ENCODE measurements at places on chromosomes 7 and 10. TPM values are rescaled to one million over a fixed set of nuclear protein-coding genes. Genes with fewer than 3 reads are reported as not detected.
A peak's percentile ranks its signal among the peaks of the same experiment; 100 is the strongest.

DNA sequence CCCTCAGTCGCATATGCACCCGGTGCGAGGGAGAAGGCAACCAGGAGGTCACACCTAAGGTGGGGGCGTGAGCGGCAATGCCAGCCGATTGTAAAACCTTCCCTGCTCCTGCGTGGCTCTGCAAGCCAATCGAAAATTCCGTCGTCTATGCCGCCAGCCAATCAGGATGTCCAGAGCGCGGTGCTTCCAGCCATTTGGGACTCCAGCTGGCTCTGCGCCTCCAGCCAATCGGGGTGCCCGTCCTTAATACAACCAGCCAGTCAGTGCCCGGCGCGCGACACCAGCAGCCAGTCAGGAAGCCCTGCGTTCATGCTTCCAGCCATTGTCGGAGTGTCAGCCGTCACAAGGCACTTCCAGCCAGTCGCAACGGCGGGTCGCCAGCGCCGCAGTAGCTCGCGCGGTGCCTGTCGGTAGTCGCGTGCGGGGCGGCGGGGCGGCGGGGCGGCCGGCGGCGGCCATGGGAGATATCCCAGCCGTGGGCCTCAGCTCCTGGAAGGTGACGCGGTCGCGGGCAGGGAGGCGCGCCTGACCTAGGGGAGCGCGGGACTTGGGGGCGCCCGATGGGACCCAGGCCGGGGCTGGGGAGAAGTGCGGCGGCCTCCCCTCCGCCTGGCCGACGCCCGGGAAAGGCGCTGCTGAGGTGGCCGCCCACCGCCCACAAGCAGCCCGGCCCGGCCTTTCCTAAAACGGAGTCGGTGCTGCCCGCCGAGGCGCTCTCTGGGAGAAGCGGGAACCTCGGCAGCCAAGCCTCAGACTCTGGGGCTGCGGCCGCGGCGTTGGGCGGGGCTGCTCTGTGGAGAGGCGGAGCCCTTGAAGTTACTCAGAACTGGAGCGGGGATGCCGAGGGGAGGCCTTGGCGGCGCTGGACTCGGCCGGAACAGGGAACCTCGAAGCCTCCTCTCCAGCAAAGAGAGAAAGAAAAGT lies at the start of gene AKR1E2:
Gene AKR1E2, plus strand, starts transcription at position 340 of the 924 bp plus-strand sequence. Its CDS starts 118 bp downstream, at position 458.
- peak; percentile 87 for DNase-seq

DNA sequence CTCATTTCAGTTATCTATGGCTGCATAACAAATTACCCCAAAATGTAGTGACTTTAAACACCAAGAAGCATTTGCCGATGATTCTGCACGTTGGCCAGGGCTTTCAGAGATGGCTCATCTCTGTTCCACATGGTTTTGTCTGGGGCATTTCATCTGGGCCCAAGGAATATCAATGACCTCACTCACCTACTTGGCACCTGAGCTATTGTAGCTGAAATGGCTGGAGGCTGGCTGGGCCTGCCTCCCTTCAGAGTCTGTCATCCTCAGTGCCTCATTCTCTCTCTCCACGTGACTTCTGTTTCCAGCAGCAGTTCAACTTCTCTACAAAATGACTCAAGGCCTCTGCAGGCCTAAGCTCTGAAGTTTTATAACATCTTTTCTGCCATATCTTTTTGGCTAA lies 119.4 kb upstream of the PRR15 start:
- no peak for DNase-seq

GRCh38 chr10:29600067-29600466 lies 34.7 kb downstream of the SVIL start:
- no peak for DNase-seq

GRCh38 chr7:22681312-22681711 lies 45.7 kb upstream of the IL6 start:
- DNase-seq: no peak

PNLIP gene
- total RNA-seq: not detected

SLC18A3 gene
- not detected for total RNA-seq

CYP2C9 gene
- total RNA-seq: not detected

ANKRD30A gene
- total RNA-seq: not detected

All from activated naive CD4-positive, alpha-beta T cell treated with anti-CD3 and anti-CD28 coated beads for 36 hours (primary cell).